Left colon (tissue), 2 donors: ENCODE measurements at places on chromosomes 7 and 10. TPM values are rescaled to one million over a fixed set of nuclear protein-coding genes. Genes with fewer than 3 reads are reported as not detected.

Gene P4HA1
- total RNA-seq: 33.3 TPM

Gene ZFYVE27
- 52.1 TPM for total RNA-seq

Gene ADRB1
- total RNA-seq: 0.73 TPM

DNA sequence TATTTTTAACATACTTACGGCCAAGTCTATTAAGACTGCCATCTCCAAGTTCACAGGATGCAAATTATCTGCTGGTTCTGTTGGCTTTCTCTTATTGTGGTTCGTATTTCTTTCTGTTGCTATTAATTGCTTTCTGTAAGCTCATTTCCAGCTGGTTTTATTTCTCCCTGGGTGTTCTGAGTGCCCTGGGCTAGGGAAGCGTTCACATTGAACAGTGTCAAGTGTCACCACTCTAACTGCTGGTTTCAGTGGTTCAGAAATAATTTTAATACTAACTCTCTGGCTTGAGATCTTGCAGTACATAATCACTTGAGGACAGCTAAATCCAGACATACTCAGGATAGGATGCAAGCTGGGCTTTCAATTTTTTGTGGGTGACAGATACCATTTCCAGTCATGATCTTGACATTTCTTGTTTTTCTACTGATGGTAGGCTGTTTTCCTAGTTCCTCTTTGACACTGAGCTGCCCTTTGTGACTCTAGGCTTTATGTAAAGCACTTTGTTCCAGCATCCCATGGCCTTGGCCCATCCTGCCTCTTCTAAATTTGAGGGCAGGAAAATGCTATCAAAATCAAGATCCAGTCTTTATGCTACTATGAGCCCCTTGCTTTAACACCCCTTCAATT is 117.6 kb downstream of the SNX13 start:
- no peak for DNase-seq
